ENCODE measurements at places on chromosomes 2 and 18.

DNA sequence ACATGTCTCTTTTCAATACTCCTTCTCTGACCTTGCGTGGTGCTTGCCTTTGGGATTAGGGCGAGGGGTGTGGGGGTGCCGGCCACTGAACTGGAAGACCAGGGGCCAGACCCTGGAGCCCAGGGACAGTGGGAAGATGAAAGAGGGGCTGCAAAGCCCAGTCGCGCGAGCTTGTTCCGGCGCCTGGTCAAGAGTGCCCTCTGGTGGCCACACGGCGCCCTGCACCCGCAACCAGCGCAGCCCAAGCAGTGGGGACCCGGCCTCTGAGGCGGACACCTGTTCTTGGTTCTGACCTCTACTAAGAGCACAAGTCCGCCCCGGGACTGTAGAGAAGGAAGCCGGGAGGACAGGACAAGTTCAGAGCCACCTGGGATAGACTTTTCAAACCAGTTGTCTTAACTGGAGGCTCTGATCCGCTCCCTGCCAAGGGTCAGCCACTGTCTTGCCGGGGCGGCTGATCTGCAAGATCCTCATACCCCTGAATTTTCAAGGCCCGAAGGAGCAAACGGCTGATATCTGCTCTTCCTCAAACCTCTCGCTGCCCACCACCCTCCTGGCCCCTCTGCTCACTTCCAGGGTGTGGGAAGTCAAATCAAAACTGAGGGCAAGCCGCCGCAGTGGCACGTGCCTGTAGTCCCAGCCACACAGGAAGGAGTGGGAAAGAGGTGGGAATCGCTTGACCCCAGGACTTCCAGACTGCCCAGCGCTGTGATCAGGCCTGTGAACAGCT, 14.9 kb upstream of the MSH6 start:
- DNase-seq: peak; percentile 33

- no peak for DNase-seq
These were observed 277.0 kb downstream of the CPS1 start for GRCh38 chr2:210833403-210833802.

GRCh38 chr2:129347486-129348217, 631.8 kb upstream of the RAB6C start:
- DNase-seq: no peak

DNA sequence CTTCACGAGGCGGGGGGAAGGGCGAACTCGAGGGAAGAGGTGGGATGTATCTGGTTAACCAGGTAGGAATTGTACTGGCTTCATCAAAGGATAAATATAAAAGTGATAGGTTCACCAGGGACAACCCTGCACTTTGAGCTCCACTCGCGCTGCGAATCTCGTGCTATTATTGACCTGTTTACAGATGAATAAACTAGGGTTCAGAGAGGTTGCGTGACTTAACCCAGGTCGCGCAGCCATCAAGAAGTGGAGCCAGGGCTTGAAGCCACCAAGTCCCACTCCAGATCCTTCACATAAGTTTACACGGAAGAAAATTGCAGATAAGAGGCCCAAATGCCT, 1.4 kb upstream of the CYP1B1 start:
- DNase-seq: no peak

DNA sequence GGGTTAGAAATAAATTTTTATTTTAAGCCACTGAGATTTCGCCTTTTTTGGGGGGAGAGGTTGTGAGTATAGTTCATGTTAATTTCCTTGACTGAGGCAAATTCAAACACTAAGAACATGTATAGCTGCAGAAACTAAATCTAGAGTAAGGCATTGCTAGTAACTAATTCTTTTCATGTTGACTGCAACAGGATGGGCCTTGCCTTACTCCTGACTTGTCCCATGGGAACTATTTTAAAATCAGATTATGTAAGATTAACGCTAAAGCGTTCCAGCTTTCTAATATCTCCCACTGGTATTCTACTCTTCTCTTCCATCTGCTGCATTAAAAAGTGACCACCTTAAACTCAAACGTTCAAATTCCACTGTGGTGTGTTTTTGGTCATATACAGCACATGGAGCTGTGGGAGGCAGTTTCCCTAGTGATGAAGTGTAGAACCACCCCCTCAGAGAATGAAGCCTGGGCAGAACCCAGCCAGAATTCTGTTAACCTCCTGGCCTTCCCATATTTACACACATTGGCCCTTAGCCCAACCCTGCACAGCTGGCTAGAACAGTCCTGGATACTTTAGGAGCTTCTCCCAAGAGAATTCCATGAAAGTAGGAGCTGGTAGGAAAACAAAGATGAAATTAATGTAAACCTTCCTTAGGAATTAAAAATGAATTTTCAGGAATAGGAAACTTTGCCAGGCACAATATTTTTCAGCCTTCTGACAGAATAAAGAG, 687.8 kb downstream of the SLC4A3 start:
- DNase-seq: no peak

- DNase-seq: no peak
These were observed 129.5 kb upstream of the ID2 start for GRCh38 chr2:8552293-8552801.

DNA sequence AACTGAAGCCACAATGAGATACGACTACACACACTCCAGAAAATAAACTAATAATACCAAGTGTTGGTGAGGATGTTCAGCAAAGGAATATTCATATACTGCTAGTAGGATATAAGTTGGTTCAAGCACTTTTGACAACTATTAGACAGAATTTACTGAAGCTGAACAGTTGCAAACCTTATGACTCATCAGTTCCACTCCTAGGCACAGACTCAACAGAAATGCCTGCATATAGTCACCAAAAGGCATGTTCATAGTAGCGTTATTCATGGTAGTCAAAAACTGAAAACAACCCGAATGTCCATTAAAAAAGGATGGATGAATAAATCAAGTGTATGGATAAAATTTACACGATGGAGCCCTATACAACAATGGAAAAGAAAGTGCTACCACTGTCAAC, 232.0 kb downstream of the ANAPC1 start:
- DNase-seq: no peak

- no peak for DNase-seq
These were observed 61.7 kb downstream of the EML4 start for GRCh38 chr2:42230891-42231290.

GRCh38 chr2:204272089-204272488, 273.2 kb upstream of the PARD3B start:
- DNase-seq: no peak

DNA sequence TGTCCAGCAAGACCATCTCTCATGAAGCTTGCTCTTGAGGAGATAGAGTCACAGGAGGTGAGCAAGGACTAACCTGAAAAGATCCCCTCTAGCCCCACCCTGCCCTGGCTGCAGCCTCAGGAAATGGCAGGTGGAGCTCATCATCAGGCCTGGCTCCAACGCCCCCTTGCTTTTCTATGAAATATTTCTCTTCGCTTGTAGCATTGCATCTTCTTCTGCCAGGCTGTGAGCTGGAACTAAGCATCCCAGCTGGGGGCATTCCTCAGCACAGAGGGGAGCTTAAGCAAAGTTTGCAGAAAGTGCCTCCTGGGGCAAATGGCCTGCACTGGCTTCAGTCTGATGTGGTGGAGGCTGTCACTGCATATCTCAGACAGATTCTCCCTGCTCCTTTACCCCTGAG, 90.1 kb upstream of the LGALSL start:
- no peak for DNase-seq

GRCh38 chr18:12291161-12291560, 16.9 kb upstream of the TUBB6 start:
- DNase-seq: no peak

DNA sequence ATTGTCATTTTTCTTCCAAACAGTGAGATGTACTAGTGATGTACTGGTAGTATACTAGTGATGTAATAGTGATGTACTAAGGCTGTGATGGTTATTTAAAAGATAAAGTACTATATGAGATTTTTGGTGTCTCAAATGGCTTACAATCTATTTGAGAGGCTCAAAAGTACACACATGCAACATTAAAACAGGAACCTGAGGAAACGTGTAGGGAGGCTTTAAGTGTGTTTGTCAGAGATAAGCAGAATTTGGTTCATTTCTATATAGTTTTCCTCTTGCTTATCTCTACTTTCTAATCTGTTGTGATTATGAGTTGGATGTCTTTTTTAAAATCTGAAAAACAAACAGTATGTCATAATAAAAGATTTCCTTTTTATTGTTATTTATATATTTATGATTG, 100.9 kb upstream of the SERTAD2 start:
- no peak for DNase-seq

GRCh38 chr2:130832296-130832940, 4.3 kb upstream of the ARHGEF4 start:
- no peak for DNase-seq

GRCh38 chr2:29714333-29714732, 207.1 kb downstream of the ALK start:
- DNase-seq: no peak

DNA sequence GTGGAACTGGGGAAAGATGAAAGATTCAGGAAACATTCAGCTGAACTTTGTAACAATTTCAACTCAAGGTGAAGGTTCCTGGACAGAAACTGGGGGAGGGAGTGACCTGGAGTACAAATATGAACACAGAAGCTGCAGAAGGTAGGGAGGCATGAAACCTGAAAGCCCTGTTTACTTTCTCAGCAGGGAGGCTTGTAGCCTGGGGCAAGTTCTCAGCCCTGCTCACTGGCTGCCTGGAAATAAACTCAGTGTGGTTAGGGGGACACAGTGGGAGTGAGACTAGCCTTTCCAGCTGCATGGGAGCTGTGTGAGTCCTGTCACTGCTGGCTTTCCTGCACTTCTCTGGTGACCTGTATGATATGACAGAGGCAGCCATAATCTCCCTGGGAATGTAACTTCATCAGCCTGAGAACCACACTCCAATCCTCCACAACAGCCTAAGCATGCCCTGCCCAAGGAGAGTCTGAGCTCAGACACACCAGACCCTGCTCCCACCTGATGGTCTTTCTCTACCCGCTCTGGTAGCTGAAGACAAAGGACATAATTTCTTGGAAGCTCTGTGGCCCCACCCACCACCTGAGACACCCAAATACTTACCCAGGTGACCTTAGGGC, 77.0 kb downstream of the ZSWIM2 start:
- DNase-seq: no peak

DNA sequence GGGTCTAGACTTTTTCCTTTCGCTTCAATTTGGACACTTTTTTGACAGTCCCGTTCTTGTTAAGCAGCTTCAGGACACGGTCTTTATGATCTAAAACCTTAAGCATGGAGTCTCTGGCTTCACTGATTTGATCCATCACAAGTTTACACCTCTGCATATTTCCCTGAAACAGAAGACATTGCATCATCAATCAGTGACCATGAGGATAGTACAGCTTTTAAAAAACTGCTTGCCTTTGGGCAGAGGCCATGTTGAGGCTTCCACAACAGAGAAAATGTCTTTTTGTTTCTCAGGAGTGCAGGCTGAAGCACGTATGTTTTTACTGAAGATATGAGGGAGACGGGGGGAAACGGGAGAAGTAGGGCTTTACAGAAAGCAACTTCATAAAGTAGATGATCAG, 56.2 kb upstream of the AMMECR1L start:
- DNase-seq: no peak

- peak; percentile 9 for DNase-seq
These were observed 304.0 kb downstream of the LPIN1 start for GRCh38 chr2:12050396-12050795.

DNA sequence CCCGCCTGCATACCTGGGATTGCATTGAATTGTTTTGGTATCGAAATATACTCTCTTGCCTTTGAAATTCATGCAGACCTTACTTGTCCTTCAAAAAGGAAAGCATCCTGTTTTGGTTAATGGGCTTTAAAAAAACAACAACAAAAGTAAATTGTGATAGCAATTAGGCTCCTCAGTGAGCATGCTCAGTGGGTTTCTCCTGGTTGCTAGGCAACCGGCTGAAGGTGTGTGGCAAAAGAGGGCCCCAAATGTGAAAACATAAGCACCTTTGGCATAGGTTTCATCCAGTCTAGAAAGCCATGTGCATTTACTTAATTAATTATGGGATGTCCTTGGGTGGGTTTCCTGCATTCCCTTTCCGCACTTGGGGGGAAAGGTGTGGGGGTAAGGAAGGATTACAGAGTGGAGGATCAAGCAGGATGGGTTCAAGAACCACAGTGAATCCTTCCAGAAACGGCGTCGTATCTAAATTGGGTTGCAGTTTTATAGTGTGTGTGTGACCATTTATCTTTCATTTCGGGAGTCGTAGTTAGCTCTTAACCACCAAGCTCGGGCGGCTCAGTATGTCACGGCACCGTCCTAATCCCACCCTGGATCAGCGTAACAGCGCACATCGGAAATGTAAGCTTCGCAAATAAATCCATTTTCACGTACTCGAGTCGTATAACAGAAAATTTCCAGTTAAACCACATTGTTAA, 274.9 kb upstream of the TCF4 start:
- DNase-seq: no peak

GRCh38 chr18:33010149-33010548, 237.3 kb upstream of the KLHL14 start:
- no peak for DNase-seq

- DNase-seq: peak; percentile 29
These were observed 61.0 kb downstream of the RBMS1 start for GRCh38 chr2:160432633-160433032.

GRCh38 chr18:76822506-76823160, at the start of gene ZNF236:
TSS of gene ZNF236 (plus strand) at chr18:76822557. CDS start at chr18:76822608, 51 bp downstream.
- DNase-seq: peak; percentile 91

- DNase-seq: no peak
These were observed 76.9 kb upstream of the RIT2 start for GRCh38 chr18:43192408-43192807.

GRCh38 chr2:71154798-71155197, 24.4 kb downstream of the MPHOSPH10 start:
- peak; percentile 16 for DNase-seq

GRCh38 chr18:1846640-1847039, 724.7 kb downstream of the METTL4 start:
- DNase-seq: no peak

DNA sequence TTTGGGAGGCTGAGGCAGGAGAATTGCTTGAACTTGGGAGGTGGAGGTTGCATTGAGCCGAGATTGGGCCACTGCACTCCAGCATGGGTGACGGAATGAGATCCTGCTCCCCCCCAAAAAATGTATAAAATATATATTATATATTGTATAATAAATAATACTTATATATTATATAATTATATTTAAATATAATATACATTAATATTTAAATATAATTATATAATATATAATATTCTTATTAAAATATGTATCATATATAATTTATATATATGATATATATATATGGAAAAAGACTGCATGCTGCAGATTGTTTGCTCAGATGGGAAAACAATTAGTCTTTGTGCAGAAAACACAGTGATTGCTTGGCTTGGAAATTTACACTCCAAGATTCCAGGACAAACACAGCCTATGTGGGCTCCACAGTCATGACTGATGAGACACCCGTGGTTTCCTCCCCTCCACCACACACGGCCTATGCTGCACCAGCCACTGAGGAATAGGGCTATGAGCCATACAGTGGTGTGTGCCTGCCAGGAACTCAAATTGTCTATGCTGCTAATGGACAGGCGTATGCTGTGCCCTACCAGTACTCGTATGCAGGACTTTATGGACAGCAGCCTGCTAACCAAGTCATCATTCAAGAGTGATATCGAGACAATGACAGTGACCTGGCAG, 30.0 kb downstream of the PMAIP1 start:
- no peak for DNase-seq

- no peak for DNase-seq
These were observed 7.3 kb downstream of the TNFRSF11A start for GRCh38 chr18:62332431-62332830.

All from small intestine (tissue), 16 donors.